ENCODE measurements at places on chromosomes 2 and 18.

DNA sequence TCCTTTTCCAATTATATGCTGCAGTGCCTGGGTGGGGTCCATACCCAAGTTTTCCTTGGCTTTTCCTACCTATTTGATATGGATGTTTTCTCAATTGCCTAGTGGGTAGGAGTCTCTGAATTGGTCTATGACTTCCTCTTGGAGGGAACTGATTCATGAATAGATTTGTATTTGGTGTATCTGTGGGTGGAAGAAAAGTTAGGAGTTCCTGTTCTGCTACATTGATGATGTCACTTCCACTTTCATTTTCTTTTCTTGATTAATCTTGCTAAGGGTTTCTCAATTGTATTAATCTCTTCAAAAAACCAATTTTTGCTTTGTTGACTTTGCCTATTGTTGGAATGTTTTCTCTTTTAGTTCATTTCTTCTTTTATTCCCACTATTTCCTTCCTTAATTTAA, 37.4 kb upstream of the SLC9A2 start:
- DNase-seq = no peak

GRCh38 chr2:16302431-16303272, 362.3 kb downstream of the MYCN start:
- no peak for DNase-seq

DNA sequence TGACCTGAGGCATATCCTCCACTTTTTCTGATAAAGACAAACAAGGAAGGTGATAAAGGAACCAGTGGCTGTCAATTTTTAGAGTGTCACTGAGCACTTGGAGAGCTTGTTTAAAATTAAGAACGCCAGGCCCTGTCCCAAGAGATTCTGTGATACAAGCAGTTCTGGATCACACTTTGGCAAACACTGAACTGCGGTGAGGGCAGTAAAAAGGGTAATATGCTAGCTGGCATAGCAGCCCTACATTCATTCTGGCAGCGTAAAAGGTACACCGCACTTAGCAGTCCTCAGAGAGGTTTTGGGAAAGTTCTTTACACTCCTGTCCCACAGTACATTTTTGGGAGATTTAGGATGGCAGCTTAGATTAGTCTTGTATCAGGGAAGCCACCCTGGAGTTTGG, 101.3 kb upstream of the CCDC150 start:
- DNase-seq = no peak

DNA sequence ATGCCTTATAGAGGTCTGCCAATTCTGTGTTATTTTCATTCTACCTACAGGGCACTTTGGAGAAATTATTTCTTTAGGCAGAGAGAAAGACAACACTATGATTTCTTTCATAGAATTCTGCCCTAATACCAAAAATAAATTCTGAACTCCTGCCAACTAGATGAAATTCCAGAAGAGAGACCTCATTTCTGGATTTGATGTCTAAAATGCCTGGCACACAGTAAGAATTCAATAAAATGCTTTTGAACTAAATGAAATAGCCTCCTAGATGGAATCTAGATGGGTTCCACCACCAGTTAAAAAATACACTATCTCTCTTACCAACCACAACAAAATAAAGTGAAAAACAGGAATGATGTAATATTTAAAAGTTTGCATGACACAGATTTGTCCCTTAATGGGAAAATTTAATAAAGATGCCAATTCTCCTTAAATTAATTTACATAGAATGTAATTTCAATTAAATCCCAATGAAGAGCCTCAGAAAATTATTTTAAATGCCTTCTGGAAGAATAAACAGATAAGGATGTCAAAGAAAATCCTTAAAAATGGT, 75.0 kb downstream of the OSBPL1A start:
- no peak for DNase-seq

- no peak for DNase-seq
These were observed 1.3 kb downstream of the AOX1 start for GRCh38 chr2:200587007-200587616.

GRCh38 chr2:147806846-147807245, 38.0 kb upstream of the ACVR2A start:
- no peak for DNase-seq

GRCh38 chr18:62964432-62964831, 249.1 kb downstream of the PHLPP1 start:
- no peak for DNase-seq

- no peak for DNase-seq
These were observed 425.9 kb downstream of the SPAG16 start for GRCh38 chr2:213710164-213710563.

DNA sequence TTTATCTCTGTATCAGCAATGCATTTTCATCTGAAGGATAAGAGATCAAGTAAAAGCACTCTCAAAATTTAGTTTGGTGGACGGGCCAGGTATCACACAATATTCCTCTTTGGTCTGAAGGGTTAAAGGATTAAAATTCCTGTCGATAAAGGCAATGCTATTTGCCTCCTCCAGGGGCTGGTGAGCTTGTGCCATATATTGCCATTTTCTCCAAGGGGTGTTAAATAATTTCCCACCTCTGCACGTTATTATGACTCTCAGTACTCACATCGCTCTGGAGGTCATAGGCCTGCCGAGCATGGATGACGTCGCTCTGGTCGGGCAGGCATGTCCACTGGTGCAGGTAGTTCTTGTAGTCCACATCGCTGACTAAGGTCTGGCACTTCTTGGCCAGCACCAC, 94.2 kb downstream of the NEB start:
- DNase-seq = no peak

GRCh38 chr2:120691410-120691809, 44.3 kb upstream of the GLI2 start:
- no peak for DNase-seq
